Lower leg skin (tissue), 4 donors: ENCODE measurements at places on chromosomes 3 and 15.

DNA sequence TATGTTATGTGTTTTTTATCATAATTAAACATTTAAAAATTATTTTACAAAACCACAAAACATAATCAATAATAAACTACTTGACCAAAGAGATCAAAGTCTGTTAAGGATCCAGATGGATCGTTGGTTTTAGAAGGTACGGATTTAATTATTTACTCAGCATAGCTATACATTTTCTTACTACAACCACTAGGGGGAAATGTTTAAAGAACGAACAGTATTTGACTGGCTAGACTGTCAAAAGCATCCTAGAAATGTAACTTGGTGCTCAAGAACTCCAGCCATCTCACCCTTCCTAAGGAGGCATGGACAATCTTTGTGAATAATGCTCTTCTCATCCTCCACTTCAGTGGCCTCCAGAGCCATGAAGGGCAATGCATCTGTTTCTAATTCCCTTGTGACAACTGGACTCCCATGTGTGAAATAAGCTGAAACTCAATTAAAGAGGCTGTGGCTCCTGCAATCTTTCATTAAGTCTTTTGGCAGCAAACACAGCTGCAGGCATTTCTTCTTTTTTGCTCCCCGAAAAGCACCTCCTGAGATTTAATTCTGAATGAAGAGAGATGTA is 94.7 kb upstream of the TUSC7 start:
- DNase-seq: no peak

- DNase-seq: no peak
Observed at GRCh38 chr3:140586311-140586710, 91.6 kb upstream of the TRIM42 start.

- no peak for DNase-seq
Observed at GRCh38 chr3:171039674-171040073, 13.2 kb upstream of the SLC2A2 start.

GRCh38 chr3:105527535-105527934 is 160.8 kb downstream of the ALCAM start:
- no peak for DNase-seq
